ENCODE measurements at places on chromosomes 6 and 20.

GRCh38 chr6:3822747-3823445, 26.3 kb upstream of the FAM50B start:
- DNase-seq = peak; percentile 28

- no peak for DNase-seq
Measured at GRCh38 chr6:15870333-15871043, 207.7 kb upstream of the DTNBP1 start.

DNA sequence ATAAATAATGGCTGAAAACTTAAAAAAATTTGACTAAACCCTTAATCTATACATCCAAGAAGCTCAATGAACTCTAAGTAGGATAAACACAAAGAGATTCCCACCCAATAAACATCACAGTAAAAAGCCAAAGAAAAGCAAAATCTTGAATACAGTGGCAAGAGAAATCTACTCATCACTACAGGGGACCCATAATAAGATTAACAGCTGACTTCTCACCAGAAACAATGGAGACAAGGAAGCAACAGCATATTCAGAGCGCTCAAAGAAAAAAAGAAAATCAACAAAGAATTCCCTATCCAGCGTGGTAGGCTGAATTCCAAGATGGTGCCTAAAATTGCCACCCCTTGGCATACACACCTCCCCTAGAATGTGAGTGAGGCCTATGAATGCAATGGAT, 18.6 kb downstream of the SNX3 start:
- no peak for DNase-seq

- no peak for DNase-seq
Measured at GRCh38 chr20:52789716-52790115, 182.4 kb upstream of the TSHZ2 start.

- DNase-seq = peak; percentile 6
Measured at GRCh38 chr6:133817460-133818047, 71.4 kb upstream of the TCF21 start.

- no peak for DNase-seq
Measured at GRCh38 chr6:53984581-53984980, 126.7 kb upstream of the MLIP start.

DNA sequence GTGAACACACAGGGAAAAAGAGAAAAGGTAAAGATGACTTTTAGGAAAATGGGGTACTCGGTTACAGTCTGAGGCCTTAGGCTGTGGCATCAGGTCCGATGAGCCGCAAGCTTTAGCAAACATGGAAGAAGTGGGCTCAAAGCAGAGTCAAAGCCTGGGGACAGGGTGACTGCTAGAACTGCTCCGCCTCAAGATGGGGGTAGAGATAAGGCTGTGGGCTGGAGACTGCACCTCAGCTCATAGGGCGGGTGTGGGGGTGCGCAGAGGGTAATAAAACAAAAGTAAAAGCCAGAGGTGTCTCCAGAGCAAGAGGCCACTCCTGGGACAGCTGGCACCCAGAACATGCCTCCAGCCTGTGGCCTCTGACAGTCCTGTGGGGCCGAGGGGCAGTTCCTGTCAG, 21.3 kb upstream of the SYNDIG1 start:
- no peak for DNase-seq

- peak; percentile 68 for DNase-seq
Measured at GRCh38 chr6:20319520-20320357, 81.9 kb upstream of the E2F3 start.

GRCh38 chr6:142763205-142763604, 181.8 kb downstream of the HIVEP2 start:
- no peak for DNase-seq
